ENCODE measurements at places on chromosomes 12 and 14. TPM values are rescaled to one million over a fixed set of nuclear protein-coding genes. Genes with fewer than 3 reads are reported as not detected.

DNA sequence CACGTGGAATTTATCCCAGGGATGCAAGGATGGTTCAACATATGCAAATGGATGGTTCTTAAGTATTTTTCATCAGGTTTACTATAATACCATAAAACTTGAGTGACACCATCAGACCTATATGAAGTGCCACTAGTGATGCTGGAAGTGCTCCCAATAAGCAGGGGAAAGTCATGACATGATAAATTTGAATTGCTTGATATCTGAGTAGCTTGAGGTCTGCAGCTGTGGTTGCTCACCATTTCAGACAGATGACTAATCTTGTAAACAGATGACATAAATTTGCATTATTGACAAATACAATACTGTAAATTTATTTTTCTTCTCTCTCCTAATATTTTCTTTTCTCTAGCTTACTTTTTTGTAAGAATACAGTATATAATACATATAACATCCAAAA is 13.7 kb upstream of the PRPF39 start:
- no peak for DNase-seq

DNA sequence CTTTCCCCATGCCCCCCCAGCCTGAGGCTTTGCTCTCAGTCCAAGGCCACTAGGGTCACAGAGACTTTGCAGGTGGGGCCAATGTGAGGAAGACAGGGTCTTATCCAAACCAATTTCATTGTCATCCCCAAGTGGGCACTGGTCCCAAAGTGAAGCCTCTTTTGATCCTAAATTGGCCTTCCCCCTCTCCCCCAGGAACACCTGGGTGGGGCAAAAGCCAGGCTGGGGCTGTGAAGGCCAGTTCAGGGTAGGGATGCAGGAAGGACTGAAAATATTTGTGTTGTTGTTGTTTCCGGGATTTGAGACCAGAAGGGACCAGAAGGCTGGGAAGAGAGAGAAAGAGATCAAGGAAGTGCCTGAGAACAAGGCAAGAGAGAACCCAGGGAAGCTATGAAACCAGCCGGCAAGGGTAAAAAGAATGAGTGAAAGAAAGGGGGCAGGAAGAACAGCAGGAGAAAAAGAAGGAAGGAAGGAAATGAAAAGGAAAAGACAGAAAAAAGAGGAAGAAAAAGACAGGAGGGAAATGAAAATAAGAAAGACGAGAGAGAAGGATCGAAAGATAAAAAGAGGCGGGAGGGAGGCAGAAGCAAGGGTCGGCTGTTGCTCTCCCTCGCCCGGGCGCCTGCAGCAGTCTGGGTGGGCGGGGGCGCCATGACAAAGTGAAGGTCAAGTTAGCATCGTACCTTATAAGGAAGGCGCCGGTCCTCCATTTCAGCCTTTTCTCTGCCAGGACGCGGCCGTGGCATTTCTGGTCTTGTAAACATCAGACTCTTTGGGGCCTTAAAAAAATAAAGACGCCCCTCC is 7.4 kb upstream of the HOXC11 start:
- no peak for DNase-seq

GRCh38 chr12:68587448-68587873 is 23.2 kb upstream of the RAP1B start:
- DNase-seq, result no peak

GRCh38 chr12:105832806-105833205 is 305.9 kb downstream of the NUAK1 start:
- no peak for DNase-seq

- DNase-seq, result no peak
Measured at GRCh38 chr12:127899971-127900370, 367.0 kb upstream of the TMEM132C start.

DNA sequence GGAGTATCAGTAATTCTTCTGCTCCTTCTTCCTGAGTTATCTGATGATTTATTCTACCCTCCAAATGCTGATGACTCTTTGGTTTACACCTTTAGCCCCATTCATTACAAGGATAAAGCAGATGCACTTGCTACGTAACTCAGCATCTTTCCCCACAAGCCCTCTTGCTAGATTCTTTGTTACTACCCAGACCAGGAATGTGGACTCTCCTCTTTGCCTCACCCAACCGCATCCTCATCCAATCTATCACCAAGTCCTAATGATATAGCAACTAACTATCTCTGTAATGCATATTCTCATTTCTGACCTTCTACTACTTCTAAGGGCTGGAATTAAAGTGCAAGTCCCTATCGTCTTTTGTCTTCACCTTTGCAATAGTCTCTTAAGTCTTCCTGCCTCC is 9.2 kb downstream of the KRT1 start:
- no peak for DNase-seq

GRCh38 chr14:26525085-26525484 is 72.7 kb downstream of the NOVA1 start:
- no peak for DNase-seq

GRCh38 chr14:105495101-105495989 is 4.3 kb downstream of the TEDC1 start:
- DNase-seq, result no peak

DNA sequence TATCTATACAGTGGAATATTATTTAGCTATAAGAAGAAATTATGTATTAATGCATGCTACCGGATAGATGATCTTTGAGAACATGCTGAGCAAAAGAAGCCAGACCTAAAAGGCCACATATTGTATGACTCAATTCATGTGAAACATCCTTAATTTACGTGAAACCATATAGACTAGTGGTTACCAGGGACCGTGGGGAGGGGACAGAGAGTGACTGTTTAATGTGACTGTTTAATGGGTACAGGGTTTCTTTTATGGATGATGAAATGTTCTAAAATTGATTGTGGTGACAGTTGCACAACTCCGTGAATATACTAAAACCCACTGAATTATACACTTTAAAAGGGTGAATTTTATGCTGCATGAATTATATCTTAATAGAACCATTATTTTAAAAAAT is 8.5 kb upstream of the BCL7A start:
- no peak for DNase-seq

The KCNH5 gene
- total RNA-seq, result 24.5 TPM

The FOXG1 gene
- total RNA-seq, result 65.2 TPM

The PGF gene
- 2.9 TPM for total RNA-seq
